Spleen (tissue), 13 donors: ENCODE measurements at places on chromosomes 6 and 20. TPM values are rescaled to one million over a fixed set of nuclear protein-coding genes. Genes with fewer than 3 reads are reported as not detected.

GRCh38 chr6:75472885-75473284 lies 20.7 kb downstream of the FILIP1 start:
- no peak overlapping the region for H3K27ac ChIP-seq
- no peak overlapping the region for H3K4me3 ChIP-seq
- no peak for DNase-seq

DNA sequence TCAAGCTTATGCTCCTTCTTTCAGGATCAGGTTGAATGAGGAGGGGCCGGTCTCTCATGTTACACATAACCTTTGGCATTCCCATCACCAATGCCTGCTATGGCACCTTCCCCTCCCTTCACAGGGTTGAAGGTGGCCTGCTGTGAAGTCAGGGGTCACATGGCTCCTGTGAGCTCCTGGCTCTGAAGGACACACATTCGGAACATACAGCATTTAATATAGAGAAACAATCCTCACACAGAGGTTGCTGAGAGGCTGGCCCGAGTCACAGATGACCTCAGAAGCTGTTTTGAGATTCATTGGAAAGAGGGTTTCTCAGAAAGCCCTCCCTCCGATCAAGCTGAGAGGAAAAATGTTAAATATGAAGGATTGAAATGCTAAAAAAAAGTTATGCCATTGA lies 82.1 kb downstream of the PSMG4 start:
- DNase-seq: no peak
- no peaks in the 10 kb centered on the region for H3K36me3 ChIP-seq
- H3K27me3 ChIP-seq: no peaks in the 10 kb centered on the region
- peaks cover 28% of the 10 kb centered on the region for H3K4me1 ChIP-seq
- H3K4me3 ChIP-seq: no peak overlapping the region

DNA sequence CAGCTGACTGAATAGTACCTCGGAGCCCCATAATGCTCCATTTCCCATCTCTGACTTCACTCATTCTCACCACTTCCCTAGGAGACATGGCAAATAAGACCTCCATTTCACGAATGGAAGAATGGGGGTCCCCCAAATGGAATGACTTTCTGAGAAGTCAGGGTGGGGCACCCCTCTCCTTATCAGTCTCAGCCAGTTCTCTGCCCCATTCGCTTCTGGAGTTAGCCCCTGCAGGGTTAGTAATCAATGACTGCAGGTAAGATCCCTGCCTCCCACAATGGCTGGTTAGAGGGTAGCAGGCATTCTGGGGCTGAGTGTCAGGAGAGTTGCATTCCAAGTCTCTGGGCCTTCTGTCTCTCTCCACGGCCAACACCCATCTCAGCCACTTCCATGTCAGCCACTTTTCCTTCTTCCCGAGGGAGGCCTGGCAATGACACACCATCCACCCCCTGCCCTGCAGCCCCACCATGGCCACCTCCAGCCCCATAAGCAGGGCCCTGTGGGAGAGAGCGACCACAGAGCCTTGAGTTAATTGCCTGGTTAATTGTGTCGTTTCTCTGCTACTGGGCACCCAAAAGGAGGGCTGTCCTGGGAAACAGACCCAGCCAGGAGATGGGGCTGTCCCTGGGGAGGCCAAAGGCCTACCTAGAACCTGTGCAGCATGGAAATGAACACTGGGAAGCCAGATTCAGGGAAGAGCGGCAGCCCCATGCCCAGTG lies 13.4 kb downstream of the CCDC167 start:
- H3K4me1 ChIP-seq: no peaks in the 10 kb centered on the region
- no peak overlapping the region for H3K27ac ChIP-seq
- peaks cover 31% of the 10 kb centered on the region for H3K36me3 ChIP-seq
- no peak for DNase-seq
- no peak overlapping the region for H3K4me3 ChIP-seq

GRM1 gene
- 0.09 TPM for total RNA-seq

KCNQ5 gene
- 6.0 TPM for total RNA-seq

HLA-B gene
- total RNA-seq: 5,408 TPM

DNA sequence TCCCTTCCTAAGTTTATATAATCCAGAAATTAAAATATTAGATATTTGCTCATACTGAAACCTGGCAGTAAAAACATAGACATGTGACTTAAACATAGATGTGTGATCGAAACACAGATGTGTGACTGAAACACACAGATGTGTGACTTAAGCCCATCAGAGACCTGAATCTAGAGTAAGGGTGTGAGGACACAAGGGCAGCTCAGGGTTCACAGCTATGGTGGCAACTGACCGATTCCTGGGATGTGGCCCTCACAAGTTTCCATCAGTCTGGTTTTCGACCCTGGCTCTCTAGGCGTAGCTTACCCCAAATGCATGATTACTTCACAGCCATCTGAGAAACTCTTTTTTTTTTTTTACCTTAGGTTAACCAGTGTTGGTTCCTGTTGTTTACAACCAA lies 137.0 kb downstream of the NRN1 start:
- H3K27me3 ChIP-seq: no peaks in the 10 kb centered on the region
- H3K4me1 ChIP-seq: no peaks in the 10 kb centered on the region
- H3K36me3 ChIP-seq: no peaks in the 10 kb centered on the region
- no peak for DNase-seq

OXT gene
- not detected for total RNA-seq

DNA sequence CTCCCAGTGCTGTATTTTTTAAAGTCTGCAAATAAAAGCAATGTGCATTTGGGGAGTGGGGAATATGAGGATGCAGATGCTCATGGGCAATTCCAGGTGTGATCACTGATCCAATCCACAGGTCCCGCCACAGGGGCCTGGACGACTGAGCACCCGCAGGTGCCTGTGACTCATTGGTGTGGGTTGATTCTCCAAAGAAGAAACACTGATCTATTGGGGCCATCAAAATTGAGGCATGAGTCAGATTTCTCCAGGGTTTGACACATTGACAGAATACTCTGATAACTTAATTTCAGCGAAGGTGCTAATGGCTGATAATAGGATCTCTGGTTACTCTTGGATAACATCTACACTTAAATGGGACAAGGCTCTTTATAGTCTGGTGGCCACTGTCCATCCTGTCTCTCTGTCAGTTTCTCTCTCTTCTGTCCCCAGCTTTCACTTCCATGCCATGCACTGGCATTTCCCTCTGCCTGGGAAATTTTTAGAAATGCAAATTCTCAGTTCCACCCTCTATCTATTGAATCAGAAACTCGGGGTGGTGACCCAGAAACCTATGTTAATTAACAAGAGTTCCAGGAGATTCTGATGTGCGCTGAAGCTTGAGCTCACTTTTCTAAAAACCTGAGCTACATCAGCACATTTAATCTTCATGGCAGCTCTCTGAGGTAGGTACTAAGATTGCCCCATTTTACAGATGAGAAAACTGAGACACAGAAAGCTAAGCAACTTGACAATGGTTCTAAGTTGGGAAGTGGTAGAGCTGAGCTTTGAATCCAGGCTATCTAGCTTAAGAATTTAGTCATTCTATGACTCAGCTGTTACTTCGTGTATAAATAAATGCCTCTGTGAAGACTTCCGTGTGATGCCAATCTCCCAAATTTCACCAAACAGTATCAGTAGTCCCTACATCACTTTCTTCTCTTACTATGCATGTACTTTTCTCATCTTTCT lies 10.2 kb upstream of the RCAN2 start:
- H3K27ac ChIP-seq: no peak overlapping the region
- DNase-seq: no peak
- no peaks in the 10 kb centered on the region for H3K36me3 ChIP-seq
- H3K27me3 ChIP-seq: no peaks in the 10 kb centered on the region
- H3K4me3 ChIP-seq: no peak overlapping the region
- no peaks in the 10 kb centered on the region for H3K4me1 ChIP-seq

DNA sequence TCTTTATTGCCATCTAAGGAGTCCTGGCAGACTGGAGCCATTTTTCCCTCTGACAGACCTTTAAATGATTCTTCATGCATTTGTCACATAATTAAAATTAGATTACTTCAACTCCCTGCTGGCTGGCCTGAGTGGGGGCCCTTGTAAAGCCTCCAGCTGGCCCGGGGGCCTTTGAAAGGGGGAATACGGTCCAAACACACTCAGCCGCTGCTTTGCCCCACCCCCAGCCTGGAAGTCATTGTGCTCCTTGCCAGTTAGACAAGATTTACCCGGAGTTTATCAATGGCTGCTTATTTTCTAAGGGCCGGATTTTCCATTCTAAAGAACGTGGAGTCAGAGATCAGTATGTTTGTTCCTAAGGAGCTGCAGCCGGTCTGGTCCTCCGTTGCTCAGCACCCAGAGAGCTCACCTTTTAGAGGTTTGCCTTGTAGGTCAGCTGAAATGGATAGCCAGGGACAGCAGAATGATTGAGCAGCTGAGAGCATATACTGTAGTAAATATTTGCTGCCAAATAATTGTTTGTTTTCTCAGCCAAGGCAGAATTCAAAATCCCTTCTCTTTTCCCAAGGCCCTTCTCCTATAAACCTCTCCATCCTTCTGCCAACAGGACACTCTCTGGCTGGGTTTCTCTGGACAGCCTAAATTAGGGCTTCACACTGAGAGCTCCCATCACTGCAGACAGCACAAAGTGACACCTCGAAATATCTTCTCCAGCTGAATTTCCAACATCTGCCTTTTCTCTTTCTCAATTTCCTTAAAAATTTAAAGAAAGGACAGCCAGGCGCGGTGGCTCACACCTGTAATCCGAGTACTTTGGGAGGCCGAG lies 68.4 kb upstream of the RBM24 start:
- no peaks in the 10 kb centered on the region for H3K4me1 ChIP-seq
- DNase-seq: no peak
- no peak overlapping the region for H3K4me3 ChIP-seq
- H3K27ac ChIP-seq: no peak overlapping the region

- H3K4me3 ChIP-seq: no peak overlapping the region
- H3K36me3 ChIP-seq: peaks cover 3% of the 10 kb centered on the region
Measured at GRCh38 chr20:3483784-3484183, 13.0 kb downstream of the ATRN start.

SPATS1 gene
- not detected for total RNA-seq

TRIM31 gene
- total RNA-seq: not detected

GRCh38 chr6:45483021-45483420 lies 105.3 kb upstream of the SUPT3H start:
- DNase-seq: no peak
- no peaks in the 10 kb centered on the region for H3K4me1 ChIP-seq
- no peak overlapping the region for H3K4me3 ChIP-seq

PPP1R3G gene
- 4.4 TPM for total RNA-seq

- no peaks in the 10 kb centered on the region for H3K27me3 ChIP-seq
- H3K4me3 ChIP-seq: no peak overlapping the region
- H3K36me3 ChIP-seq: no peaks in the 10 kb centered on the region
- no peak for DNase-seq
- H3K4me1 ChIP-seq: peaks cover 32% of the 10 kb centered on the region
Measured at GRCh38 chr6:143961886-143962878, 45.9 kb downstream of the PLAGL1 start.
